Central memory CD4-positive, alpha-beta T cell (primary cell): ENCODE measurements at places on chromosomes 7 and 10.

DNA sequence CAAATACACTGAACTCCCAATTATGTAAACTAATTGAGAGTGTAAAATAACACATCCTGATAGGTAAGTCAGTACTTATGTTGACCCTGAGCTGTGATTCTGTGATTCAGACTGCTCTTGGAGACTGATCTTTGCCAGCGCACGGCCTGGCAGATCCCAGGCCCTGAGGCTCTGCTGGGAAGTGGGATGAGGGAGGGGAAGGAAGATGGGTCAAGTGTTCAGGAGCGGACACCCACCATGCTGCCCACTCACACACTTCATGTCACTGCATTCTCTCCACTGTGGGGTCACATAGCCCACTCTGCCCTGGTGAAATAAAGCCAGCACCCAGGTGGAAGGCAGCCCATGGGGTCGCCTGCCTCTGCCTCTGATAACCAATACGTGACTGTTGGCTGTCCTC lies 226.2 kb downstream of the TNS3 start:
- no peak for DNase-seq

GRCh38 chr10:18157881-18158280 lies 17.7 kb downstream of the CACNB2 start:
- DNase-seq = no peak

DNA sequence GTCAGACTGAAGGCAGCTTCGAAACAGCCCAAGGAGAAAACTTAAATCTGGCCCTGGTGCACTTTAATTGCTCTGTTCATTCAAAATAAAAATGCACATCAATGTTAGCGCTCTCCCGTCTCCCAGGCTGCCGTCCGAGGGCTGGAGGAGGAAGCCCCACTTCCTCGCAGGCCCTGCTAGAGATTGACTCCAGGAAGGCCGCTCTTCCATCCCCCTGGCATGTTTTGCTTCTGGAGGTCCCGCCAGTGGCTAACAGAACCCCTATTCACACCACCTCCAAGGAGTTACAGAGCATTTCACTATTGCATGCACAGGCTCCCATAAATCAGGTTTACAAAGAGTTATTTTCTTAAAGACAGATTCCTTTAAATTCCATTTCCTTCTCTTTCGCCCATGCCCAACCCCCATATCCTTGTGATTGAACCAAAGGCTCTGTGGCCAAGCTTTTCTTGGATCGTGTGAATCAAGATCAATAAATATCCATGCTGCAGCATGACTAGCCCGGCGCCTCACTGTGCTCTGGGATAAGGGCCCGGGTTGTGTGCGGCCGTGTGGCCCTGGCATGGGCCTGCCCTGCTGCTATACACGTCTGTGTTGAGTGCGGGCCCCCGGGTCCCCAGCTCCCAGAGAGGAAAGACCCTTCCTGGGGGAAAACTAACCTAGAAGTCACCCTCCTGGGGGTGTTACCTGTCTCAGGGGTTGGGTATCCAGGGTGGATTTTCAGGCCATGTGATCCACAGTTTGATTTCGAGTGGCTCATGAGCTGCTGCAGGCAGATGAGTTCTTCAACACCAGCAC lies 118.7 kb upstream of the GDF10 start:
- no peak for DNase-seq

DNA sequence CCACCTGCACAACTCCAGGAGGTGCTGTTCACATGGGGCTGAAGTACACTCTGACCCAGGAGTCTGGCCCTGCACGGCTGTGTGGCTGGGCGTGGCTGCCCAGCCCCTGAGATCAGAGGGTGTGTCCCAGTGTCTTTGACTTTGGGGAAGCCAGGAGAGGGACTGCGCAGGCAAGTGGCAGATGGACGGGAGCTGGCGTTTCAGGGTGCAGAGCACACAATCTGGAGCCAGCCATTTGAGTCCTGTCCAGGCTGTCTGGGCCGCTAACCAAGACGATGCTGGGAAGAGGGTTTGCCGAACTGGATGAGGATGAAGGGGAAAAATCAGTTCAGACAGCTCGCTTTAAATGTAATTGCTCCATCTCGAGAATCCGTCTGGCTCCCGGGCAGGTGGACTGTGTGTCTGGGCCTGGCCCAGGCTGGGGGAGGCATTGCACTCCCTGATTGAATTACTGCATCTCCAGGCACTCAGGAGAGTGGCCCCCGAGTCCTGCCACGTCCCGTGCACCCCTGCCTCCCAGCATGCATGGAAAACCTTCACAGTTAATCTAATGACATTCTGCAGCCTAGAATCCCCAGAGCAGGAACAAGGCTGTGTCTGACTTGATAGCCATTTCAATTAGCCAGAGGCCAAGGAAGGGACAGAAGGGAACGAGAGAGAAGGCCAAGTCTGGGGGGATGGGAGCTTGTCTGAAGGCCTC lies 120.8 kb upstream of the NANOS1 start:
- DNase-seq = no peak

GRCh38 chr10:103812432-103812831 lies 42.9 kb downstream of the SH3PXD2A start:
- no peak for DNase-seq

DNA sequence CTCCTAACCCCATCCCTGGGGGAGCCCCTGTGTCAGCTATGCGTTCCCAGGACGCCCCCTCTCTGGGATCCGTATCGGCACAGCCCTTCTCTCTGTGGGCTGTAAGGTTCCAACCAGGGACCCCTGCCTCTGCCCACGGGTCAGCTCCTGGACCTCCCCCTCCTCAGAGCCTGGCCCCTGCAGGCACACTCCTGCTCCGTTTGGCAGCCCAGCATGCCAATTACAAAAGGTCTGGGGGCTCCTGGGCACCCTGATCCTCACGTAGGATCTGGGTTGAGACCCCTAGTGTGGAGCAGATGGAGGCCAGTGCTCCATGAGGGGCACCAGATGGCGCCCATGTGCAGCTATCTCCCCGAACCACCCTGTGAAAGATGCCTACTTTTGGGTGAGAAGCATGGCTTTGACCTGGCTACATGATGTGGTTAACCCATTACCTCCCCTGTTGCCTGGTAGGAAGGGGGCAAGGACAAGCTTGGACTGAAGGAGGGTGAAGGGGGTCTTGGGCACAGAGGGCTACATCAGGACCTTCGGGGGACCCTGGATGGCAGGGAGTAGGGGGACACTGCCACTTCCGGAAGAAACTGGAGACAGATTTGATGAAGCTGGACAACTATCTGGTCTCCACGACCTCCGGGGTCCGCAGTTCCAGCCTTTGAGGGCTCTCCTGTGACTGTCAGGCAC lies 9.0 kb downstream of the TACR2 start:
- DNase-seq = no peak
